ENCODE measurements at places on chromosomes 12 and 14.
A peak's percentile ranks its signal among the peaks of the same experiment; 100 is the strongest.

GRCh38 chr12:6443361-6443983 lies 1.3 kb upstream of the CD27 start:
- peak; percentile 48 for DNase-seq

DNA sequence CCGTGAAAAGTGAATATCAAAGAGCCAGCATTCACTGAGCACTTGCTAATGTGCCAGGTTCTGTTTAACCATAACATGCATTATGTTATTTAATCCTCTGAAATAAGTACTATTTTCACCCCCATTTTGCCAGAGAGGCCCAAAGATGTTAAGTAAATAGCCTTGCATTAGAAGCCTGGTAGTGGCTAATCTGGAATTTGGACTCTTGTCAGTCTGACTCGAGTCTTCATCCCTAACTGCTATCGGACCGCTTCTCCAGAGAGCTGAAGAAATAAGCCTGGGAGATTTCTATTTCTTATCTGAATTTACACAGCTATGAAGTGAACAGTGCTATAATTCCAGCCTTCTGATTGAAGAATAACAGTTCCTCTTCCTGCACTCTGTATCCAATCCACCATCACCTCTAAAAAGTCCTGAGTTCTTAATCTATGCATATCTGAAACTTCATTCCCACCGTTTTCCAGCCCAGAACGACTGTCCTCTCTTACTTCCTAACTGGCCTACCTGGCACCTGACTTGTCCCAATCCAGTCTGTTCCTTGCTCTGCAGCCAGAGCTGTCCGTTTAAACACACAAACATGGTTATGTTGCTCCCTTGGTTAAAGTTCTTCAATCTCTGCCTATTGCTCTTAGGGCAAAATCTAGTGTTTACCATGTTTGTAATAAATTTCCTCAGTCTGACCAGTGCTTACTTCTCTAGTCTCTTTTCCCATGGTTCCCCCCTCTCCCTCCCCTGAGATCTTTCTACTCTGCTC lies 2.3 kb downstream of the POLR3B start:
- no peak for DNase-seq

- no peak for DNase-seq
Measured at GRCh38 chr12:49019120-49019430, 499 bp upstream of the PRKAG1 start.

- DNase-seq = peak; percentile 56
Measured at GRCh38 chr14:68779761-68780323, 13.0 kb downstream of the ZFP36L1 start.

DNA sequence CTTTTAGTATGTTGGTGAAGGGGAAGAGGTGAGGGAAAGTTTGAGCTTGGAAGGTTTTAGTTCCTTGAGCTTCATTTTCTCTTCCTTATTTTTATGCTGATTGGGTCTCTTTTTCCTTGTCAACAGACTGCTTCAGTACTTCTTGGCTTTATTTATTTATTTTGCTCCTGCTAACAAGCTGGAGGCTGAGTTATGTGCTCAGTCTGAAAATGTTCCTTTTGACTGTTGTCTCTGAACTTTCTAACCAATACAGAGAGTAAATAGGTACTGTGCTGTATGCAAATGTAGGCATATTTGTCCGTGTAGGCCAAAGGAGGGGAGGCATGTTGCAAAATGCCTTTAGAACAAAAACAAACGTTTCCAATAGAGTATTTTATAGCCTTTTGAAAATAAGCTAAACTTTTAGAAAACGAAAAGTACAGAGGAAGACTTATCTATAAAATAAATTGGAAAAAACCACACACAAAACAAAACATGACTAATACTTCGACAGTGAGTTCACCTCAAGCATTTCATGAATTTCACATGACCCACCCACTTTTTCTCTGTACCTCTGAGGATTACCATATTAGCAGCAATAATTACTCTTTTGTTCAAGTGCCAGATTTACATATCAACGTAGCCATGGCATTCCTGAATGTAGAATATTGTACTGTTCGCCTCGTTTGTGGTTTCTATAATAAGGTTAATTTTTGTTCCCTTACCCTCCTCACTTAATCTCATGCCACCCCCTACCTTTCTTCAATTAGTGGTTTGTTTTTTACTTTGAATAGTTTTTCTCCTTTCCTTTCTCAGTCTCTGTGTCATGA lies 4.7 kb upstream of the CREBL2 start:
- DNase-seq = no peak

DNA sequence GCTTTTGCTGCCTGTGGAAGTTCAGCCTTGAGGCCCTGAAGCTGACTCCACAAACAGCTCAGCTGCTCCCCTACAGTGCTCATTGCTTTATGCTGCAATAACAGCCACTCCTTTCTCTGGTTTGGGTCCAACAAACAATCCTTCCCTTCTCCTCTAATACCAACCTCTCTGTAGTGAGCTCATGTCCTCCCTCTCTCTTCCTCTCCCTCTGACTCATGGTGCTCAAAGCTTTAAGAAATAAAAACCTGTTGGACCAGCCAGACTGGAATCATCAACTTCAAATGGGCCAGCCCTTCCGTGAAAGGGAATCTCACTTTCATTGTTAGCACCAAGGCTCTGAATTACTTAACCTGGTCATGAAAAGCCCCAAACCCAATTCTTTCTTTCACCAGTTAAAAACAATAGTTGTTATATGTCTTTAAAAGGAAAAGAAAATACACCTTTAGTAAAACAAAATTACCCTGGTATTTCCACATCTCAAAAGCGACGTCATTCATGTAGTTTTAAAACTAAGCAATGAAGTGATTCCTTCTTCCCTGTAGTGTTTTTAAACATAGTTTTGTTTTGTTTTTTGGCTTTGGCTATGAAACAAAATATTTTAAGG lies 126.4 kb downstream of the DUSP6 start:
- DNase-seq = no peak

GRCh38 chr12:45612044-45612794 lies 117.3 kb upstream of the ARID2 start:
- no peak for DNase-seq

GRCh38 chr12:100842156-100842555 lies 47.6 kb downstream of the ANO4 start:
- no peak for DNase-seq

GRCh38 chr14:21169573-21169972 lies 13.7 kb upstream of the OR5AU1 start:
- no peak for DNase-seq

- no peak for DNase-seq
Measured at GRCh38 chr12:97305651-97306050, 157.0 kb upstream of the RMST start.

DNA sequence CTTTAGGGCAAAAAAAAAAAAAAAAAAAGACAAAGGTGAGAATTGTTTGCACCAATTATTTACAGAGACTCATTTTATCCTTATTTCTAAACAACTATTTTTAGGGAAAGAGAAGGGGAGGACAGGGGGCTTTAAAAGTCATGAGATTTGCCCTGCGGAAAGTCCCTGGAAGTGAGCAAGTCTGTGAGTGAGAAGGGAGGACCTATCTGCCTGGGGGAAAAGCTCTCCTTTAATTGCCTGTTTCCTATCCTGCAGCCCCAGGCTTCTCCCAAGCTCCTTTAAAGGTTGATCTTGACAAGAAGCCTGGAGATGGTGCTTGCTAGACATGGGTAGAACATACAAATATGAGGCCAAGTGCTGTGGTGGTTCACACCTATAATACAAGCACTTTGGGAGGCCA lies 8.3 kb upstream of the CHST11 start:
- no peak for DNase-seq

DNA sequence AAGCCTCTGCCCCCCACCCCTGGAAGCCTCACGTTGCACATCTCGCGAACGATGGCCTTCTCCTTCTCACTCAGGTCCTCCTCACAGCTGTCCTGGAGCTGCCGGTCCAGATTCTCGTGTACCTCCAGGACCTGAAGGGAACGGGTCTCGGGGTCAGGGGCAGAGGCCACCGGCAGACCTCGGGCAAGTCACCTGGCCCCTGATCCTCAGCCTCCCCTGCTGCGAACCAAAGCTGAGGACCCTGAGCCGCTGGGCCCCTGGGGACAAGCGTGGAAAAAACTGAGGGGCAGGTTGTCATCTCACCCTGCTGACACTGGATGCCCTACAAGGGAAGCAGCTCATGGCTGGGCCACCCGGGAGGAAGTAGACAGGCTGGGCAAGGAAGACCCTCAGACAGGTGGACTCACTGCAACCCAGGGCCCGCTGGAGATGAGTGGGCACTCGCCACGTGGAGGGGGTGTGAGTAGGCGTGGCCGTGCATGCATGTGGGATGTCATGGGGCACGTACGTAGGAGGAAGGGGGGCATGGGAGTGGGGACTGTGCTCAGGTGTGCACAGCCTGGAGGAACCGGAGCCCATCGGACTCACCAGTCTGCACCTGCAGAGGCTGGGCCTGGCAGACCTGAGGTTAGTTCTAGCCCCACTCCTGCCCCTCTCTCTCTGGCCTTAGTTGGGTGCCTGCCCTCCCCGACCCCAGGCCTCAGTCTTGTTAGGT lies 35.1 kb downstream of the CCNK start:
- DNase-seq = no peak

DNA sequence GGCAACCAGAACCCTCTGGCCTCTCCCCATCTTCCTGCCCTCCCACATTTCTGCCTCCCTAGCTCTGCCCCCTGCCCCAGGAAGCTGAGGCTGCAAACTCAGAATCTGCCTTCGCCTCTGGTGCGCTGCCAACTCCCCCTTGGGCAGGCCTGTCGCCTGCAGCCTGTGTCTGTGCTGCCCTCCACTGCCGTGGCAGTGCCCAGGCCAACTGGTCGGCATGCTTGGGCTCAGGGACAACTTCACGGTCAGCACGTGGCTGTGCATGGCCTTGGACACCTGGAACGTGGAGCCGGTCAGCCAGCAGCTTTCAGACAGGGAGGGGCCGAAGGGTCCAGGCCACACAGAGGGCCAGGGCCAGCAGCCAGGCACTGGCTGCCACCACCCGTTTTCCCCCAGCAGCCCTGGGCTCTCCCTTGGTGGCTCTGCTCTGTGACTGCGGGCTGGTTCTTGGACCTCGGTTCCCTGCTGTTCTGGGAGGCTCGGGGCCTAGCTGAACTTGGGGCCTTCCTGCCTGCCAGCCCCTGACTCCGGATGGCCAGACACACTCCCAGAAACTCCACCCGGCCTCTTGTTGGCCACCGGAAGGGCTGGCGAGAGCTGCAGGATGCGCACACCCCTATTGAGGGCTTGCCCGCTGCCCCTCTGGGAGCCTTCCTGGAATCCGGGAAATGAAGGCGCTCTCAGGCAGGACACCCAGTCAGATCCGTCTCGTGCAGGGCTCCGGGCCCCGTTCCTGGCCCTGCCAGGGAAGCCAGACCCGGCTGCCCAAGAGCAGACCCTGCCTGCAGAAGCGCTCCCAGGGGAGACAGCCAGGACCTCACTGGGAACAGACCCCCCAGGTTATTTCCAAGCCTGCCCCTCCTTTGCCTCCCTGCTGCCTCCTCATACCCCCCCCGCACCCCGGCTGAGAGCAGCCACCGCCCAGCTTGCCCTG lies 34.2 kb upstream of the PPP1R13B start:
- no peak for DNase-seq
